NCI-H2029 treated with DMSO at 0.1 percent for 48 hours (cell line): ENCODE measurements at places on chromosomes 1 and 21.
A peak's percentile ranks its signal among the peaks of the same experiment; 100 is the strongest.

GRCh38 chr1:58971629-58972140 is 187.8 kb upstream of the JUN start:
- DNase-seq = no peak

DNA sequence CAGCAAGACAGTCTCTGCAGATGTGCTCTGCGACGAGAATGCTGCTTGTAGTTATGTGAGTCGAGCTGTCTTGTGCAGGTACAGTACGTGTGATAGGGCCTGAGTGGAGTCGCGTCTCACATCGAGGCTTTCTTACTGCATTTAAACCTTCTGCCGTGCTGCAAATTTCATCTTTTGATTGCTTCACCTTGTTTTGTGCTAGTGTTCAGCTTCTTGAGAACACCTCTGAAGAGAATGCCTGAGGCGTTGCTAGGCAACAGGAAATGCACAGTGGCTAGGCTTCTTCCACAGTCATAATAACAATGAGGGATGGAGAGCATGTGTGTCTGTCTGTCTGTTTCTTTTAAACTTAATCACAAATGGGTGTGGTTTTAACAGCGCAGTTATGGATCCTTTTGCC is 52.9 kb downstream of the MRPS6 start:
- DNase-seq = no peak

DNA sequence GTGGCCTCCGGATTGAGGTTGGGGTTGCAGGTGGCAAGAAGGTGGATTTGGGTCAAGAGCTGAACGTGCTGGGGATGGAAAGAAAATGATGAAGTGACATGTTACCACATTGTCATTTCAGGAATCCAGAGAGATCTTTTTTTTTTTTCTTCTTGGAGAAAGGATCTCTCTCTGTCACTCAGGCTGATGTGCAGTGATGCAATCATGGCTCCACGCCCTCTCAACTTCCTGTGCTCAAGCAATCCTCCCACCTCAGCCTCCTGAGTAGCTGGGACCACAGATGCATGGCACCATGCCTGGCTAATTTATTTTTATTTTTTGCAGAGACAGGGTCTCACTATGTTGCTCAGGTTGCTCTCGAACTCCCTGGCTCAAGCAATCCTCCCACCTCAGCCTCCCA is 80.6 kb downstream of the GON4L start:
- DNase-seq = no peak

DNA sequence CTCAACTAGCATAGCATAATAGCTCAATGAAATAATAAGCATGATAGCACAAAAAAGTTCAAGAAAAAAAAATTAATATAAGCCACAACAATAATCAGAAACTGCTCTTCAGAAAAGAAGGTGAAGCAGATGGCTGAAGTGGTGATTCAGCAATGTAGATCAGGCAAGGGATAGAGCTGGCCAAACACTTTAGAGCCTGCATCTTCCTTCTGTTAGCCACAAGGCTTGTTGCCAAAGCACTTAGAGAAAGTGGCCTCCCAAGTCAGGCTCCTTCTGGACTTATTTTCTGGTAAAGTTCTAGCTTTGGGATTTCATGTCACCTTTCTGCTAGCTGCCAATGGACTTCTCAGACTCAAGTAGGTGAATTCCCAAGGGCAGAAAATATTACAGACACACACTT is 60.3 kb upstream of the C1orf87 start:
- no peak for DNase-seq

- DNase-seq = no peak
Measured at GRCh38 chr1:31007462-31007991, 58.0 kb downstream of the PUM1 start.

DNA sequence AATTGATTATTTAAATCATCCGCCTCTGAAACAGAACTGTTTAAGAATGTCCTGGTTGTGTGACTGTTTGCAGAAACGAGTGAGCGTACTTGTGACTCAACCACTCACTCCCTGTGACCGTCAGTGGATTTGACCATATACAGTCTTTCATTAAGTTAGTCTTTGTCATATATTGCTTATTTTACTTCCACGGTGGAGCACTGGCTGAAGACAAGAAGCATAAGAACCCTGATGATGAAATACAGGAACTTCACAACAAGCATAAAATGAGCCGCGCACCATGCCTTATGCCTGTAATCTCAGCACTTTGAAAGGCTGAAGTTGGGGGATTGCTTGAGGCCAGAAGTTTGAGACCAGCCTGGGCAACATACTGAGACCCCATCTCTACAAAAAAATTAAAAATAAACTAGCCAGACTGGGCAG is 194.0 kb downstream of the TOMM20 start:
- DNase-seq = no peak

DNA sequence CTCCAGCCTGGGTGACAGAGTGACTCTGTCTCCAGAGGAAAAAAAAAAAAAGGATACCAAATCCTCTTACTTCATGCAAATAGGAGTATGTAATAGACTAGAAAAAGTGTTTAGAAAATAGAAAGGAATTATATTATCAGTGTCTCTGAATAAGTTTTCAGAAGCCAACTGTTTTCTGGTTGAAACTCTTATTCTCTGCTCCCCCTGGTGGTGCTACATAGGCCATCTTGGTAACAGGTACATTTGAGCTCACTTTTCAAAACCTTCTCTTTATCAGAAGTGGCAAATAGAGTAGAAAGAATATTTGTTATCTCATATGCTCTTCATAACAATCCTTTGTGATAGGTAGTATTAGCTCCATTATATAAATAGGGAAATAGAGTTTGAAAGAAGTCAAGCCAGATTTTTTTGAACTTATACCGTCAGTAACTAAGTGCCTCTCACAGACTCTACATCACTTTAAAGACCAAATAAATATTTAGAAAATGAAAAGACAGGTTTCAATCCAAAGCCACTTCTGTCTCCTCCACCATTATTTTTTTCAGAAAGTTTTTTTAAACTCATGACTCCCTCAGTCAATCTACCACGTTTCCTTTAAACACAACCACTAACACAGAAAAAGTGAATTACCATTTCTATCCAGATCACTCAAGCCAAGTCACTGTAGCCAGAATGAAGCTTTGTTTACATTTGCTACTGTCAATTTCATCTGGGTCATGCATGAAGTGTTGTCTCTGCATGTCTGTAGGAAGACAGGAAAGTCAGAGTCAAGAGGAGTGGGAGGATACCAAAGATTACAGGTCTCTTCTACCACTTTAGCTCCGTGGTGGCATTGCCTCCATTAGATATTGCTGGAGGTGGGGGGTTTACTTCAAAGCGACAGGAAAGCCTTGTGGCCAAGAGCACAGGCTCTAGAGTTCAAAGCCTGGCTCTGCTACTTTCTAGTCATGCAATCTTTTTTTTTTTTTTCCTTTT is 45.6 kb downstream of the IL23R start:
- peak; percentile 32 for DNase-seq

- no peak for DNase-seq
Measured at GRCh38 chr1:41894808-41895483, 23.8 kb downstream of the HIVEP3 start.

GRCh38 chr1:200118779-200119505 is 91.4 kb downstream of the NR5A2 start:
- DNase-seq = no peak

DNA sequence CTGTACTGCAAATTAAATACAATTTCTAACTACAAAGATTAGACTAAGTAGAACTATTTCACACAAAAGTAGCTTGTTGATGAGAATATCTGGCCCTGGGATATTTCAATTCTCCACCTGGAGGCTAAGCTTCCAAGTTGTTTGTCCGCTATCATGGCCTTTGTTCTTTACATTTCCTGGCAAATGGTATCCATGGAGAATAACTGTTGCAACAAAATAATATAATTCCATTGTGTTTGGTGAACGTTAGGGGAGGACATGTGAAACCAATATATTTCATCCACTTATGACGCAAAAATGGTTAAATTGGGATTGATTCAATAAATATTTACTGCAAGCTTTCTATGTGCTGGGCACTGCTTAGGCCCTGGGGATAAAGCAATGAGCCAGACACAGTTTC is 565.4 kb downstream of the PTPRC start:
- no peak for DNase-seq

DNA sequence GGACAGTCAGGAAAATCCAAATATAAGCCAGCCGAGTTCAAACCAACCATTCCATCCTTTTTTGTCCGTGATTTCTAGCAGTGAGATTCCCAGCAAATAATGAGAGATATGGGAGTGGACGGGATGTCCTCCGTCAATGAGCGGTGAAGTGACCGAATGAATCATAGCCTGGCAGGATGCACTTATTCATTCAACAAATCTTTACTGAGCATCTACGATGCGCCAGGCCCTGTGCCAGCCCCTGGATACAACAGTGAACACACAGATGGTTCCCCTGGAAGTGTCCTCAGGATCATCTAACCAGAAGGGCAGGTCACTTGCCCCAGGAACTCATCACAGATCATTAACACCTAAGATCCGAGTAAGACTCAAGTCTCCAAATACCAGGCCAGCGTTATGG is 8.2 kb upstream of the PLEKHA6 start:
- DNase-seq = no peak
